ENCODE measurements at places on chromosomes 7 and 10. TPM values are rescaled to one million over a fixed set of nuclear protein-coding genes. Genes with fewer than 3 reads are reported as not detected.

TMEM213 gene
- not detected for total RNA-seq

TMEM270 gene
- not detected for total RNA-seq

INA gene
- 0.13 TPM for total RNA-seq

NUTM2D gene
- total RNA-seq = 0.60 TPM

Data from pulmonary artery endothelial cell (primary cell).